ENCODE measurements at places on chromosomes 13 and 19.
A peak's percentile ranks its signal among the peaks of the same experiment; 100 is the strongest.

- no peak for DNase-seq
These were observed 32.1 kb downstream of the KCTD12 start for GRCh38 chr13:76853921-76854608.

GRCh38 chr13:97548711-97549110 is 114.7 kb downstream of the RAP2A start:
- DNase-seq, result no peak

- no peak for DNase-seq
These were observed 80.9 kb downstream of the PTPRS start for GRCh38 chr19:5259750-5260149.

GRCh38 chr19:5395556-5395955 is 54.9 kb upstream of the PTPRS start:
- DNase-seq, result no peak

DNA sequence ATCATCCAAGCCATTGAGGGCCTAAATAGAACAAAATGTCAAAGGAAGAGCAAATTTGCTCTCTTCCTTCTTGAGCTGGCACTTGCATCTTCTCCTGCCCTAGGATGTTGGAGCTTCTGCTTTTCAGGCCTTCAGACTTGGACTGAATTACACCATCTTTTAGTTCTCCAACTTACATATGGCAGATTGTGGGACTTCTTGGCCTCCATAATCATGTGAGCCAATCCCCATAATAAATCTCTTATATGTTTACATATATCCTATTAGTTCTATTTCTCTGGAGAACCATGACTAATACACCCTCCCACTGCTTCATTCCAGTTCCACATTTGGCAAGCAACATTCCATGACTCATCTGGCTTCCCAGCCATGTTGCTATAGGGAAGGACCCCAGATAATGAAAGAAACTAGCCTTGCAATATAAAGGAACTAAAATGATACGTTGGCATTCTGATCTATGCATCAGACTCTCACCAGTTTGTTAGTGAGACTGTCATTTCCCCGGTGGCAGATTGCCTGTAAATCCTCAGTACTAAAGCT is 11.0 kb upstream of the ACOD1 start:
- DNase-seq, result no peak

DNA sequence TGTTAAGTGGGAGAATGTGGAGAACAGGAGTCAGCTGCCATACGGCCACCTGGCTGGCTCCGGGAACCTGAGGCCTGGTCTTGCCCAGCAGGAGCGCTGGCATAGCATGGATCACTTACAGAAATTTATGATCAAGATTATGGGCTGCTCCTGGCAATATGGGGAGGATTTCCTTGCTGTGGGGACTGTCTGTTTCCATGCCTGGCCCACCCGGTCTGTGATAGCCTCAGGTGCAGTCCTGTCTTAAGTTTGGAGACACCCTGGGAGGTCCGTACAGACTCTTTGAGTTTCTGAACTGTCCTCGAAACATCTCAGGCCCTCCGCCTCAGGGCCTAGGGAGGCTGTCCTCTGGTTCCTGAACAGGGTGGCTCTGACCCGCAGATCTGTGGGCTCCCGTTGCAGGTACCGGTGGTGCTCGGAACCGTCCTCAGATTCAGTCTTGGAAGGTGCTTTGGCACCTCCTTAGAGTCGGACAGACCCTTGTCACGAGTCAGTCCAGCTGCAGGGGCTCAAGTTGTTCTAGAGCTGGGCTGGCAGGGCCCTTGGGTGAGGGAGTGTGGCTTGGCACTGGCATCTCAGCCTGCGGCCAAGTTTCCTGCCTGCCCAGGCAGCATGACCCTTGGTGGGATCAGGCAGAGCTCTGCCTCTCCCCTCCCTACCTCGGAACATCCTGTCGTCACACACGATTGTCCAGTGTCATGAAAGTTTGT is 4.9 kb downstream of the TFDP1 start:
- DNase-seq, result peak; percentile 16

DNA sequence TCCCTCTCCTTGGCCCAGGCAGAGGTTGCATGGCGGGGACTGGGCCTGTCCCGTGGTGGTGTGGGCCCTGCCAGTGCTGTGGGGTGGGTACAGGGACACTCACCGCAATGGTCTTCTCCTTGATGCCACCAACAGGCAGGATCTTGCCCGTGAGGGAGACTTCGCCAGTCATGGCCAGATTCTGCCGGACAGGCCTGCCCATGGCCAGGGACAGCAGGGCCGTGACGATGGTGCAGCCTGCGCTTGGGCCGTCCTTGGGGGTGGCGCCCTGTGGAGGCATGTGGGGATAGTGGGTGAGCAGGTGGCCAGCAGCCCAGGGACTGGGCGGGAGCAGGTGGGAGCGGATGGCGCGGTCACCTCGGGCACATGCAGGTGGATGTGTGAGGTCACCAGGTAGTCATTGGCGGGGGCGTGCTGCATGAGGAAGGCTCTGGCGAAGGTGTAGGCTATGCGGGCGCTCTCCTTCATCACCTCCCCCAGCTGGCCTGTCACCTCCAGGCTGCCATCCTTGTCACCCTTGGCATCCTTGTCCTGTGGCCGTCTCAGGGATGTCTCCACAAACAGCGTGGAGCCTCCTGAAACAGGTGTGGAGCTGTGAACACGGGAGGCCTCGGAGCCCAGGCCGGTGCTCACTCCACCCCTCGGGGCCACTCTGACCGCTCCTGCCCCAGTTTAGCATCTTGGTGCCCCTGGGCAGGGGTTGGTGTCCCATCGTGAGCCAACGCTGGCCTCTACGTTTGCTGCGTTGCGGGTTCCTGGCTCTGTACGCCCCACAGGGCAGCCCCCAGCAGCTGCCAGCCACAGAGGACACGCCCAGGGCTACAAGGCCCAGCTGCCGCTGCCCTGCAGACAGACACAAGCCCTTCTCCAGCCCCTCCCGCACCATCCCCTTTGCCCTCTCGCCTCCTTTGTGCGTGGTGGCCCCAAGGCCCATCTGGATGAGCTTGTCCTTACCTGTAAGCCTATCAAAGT is 3.4 kb downstream of the RPL36 start:
- peak; percentile 47 for DNase-seq

GRCh38 chr13:85417807-85418206 is 381.4 kb downstream of the SLITRK6 start:
- no peak for DNase-seq

DNA sequence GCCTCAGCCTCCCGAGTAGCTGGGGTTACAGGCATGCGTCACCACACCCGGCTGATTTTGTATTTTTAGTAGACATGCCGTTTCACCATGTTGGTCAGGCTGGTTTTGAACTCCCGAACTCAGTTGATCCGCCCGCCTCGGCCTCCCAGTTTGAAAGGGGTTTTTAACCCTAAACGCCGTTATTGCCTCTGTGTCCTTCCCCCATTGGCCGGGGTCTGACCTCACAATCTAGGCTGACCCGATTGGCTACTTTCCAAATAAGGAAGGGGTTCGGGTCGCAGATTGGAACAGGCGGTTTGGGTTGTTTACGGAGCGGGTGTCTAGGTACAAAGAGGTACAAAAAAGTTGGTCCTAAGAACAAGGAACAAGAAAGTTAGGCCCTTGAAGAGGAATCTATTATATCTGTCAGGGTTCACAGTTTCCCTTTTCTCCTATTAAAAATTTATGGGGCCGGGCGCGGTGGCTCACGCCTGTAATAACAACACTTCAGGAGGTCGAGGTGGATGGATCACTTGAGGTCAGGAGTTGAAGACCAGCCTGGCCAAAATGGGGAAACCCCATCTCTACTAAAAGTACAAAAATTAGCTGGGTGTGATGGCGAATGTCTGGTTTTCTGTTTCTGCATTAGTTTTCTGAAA is 1.0 kb downstream of the ZNF253 start:
- DNase-seq, result peak; percentile 67
